Activated CD8-positive, alpha-beta memory T cell treated with anti-CD3 and anti-CD28 coated beads for 24 hours (primary cell): ENCODE measurements at places on chromosomes 7 and 10.

DNA sequence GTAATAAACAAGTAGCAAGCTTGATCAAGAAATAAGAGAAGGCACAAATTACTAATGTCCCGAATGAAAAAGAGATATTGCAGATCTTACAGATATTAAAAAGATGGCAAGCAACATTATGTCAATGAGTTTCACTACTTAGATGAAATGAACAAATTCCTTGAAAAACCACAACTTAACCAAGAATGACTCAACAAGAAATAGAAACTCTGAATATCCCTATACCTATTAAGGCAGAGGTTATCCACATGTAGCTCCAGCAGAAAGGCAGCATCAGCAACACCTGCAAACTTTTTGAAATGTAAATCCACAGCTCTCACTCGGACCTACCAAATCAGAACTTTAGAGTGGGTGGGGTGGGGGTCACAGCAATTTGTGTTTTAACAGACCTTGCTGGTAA is 33.6 kb downstream of the PDE1C start:
- no peak for DNase-seq

GRCh38 chr7:115475761-115476385 is 554.0 kb downstream of the MDFIC start:
- DNase-seq, result no peak

- no peak for DNase-seq
Observed at GRCh38 chr10:123746520-123746919, 80.4 kb downstream of the GPR26 start.

DNA sequence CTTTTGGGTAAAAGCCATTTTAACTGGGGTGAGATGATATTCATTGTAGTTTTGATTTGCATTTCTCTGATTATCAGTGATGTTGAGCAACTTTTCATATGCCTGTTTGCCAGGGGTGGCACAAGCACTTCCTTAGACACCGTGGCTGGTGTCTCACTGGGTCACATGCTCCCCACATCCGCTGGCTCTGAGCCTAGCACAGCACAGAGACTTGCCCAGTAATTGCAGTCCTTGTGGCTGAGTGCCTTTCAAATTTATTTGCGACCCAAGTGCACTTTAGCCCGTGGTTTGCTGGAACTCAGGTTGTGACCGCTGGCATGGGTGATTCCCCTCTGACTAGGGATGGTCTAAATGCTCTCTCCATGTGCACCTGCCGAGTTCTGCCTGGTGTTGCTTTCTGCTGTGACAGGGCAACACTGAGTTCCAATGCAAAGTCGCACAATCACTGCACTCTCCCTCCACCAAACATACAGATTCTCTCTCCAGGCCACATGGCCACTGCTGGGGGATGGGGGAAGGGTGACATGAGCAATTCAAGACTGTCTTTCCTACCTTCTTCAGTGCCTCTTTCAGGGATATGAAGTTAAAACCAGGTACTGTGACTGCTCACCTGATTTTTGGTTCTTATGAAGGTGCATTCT is 66.5 kb downstream of the ZNF277 start:
- no peak for DNase-seq

DNA sequence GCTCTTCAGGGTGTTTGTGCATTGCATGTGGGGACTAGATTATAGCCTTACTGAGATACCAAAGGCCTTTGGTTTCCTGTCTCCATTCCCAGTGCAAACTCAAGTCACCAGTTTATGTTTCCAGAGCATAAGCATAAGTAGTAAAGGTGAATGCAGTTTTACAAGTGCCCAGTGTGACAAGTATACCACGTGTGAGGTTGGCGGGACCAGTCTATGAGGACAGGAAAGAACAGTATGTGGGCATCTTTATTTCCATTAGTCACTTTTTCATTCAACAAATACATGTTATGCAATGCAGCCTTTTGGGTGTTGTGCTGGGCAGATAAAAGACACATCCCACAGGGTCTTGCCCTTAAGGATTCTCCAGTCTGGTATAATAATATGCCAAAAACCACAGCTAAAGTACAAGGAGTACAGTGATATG is 146.5 kb downstream of the ARID5B start:
- no peak for DNase-seq

DNA sequence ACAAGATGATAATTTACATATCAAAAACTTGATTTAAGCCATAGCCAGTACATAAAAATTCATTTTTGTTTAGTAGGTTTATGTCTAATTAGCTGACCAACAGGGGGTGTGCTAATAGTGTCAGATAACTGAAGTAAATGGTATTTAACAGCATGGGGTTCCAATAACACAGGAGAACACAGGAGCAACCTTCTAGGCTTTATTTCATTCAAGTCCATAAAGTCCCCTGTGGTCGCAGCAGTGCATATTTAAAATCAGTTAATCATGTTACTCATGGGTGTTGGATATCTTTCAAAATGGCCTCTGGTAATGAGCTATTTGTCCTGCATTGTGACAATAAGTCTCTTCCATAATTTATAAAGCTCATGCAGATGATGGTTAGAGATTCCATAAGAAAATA is 238.6 kb downstream of the CNTNAP2 start:
- DNase-seq, result no peak
